ENCODE measurements at places on chromosomes 12 and 14.

DNA sequence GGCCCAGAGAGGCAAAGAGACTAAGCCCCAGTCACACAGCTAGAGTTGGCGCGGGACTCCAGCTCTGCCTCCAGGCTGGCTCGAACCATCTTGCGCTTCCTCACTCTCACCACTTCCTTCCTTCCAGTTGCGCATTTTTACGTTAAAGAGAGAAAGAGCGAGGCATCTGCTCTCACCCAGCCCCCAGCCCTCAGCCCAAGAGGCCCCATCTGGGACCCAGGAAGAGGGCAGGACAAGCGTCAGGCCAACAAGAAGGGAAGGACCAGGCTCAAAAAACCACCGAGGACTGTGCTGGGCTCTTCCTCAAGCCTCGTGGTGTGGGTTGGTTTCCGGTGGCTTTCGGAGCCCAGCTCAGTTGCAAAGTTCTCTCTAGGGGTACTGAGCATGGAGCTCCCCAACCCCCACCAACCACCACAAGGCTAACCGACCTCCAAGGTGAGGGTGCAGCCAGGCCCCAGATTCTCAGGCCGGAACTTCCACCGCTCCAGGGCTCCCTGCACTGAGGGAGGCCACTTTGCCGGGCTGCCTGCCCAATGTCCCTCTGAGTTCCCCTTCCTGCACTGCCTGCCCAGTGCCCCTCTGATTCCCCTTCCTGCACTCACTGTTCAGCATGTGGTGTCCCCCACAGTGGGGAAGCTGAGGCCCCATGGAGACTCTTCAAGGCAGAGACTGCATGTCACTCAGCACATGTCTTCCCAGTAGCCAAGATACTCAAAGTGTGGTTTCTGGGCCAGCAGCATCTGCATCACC, 35.9 kb downstream of the TESC start:
- DNase-seq: no peak

GRCh38 chr12:107027636-107028053, 40.7 kb upstream of the MTERF2 start:
- DNase-seq: peak; percentile 63

- no peak for DNase-seq
Measured at GRCh38 chr12:121238604-121239350, 28.8 kb downstream of the P2RX4 start.

DNA sequence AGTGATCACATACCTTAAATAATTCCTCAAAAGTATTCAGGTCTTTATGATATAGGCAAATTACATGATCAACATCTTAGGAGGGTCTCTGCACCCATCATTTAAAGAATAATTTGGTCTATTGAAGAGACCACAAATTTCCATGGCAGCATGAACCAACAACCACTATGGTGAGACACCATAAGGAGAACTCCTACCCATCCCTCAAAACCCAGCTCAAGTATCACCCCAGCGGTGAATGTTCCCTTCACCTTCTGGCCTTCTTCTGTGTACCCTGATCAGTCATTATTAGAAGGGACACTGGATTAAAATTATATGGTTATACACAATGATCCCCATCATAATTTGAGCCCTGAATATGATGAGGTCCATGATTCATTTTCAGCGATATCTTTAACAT, 81.5 kb downstream of the DICER1 start:
- DNase-seq: no peak

DNA sequence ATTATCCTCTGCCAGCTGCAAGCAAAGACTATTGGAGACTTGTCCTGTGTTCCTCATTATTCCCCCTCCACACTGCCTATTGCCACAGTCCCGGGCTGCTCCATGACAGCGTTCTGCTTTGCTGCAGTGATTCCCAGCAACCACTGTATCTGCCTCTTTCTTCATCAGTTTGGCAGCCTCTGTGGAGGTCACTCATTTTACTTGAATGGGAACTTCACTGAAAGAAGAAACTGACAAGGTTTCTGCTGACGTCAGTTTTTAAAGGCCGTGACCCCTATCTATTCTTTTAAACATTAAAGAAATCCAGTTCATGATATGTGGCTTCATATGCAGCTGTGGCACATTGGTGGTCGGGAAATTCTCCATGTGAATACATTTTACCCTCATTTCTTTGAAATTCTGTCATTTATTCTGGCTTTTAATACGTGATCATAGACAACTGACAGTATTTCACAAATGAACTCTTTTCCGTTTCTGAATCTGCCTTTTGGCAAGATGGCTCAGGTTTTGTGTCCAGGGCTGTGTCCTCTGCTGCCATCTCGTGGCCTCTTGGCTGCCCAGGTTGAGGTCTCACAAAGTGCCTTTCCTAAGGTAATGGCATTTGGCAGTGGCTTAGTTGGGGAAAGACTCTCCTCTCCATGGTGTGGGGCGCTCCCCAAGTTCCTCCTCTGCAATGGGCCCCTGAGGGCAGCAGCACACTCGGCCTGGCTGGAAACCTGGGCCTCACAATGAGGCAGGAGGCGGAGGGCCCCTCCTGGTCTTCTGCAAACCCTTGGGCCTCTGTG, 5.8 kb downstream of the TMEM253 start:
- peak; percentile 87 for DNase-seq

Data from retina (tissue), 1 donor.